ENCODE measurements at places on chromosomes 4 and X.

DNA sequence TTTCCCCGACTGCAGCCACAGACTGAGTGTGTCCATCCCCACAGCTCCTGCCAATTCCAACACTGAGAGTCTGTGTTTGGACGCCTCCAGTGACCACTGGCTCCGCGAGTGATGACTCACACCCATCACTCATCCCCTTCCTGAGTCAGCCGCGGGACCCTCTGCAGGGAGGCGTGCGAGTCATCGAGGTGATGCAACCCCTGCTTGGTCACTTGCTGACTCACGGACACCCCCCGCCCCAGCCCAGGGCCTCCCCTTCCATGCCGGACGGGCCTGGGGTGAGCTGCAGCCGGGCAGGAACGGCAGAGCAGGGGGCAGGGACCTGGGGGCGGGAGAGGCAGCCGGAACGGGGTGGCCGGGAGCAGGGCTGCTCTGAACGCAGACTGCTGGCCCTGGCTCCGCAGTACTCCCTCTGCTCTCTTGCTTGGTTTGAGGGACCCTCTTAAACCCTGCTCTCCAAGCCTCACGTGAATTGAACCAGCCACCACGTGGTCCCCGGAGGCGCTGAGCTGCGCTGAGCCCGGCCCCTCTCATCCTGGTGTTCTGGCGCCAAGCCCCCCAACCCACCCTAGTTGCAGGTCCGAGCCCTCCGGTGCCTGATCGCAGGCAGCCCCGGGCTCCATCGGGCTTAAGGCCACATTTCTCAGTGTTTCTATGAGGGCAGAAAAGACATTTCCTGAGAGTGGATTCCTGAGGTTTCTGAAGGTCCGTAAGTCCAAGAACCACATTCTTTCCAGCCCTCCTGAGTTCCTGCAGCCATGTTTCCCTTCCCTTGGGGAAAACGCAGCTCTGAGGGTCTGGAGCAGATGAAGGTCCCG lies 32.4 kb downstream of the FGFRL1 start:
- DNase-seq = peak; percentile 62

DNA sequence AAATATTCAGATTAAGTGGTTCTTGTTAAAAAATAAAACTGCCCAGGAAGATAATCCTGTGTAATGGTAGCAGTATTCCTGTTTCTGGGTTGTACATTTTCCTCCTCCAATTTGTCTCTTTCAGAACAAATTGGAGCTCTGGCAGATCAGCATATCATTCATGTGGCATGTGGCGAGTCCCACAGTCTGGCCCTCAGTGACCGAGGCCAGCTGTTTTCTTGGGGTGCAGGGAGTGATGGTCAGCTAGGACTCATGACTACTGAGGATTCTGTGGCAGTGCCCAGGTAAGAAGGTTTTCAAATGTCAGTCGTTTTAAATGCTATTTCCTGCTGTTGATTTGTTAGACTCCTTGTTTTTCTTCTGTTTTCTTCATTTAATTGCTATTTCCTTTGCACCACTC lies 47.9 kb downstream of the NAP1L5 start:
- DNase-seq = no peak

GRCh38 chr4:148332486-148332885 lies 109.7 kb downstream of the NR3C2 start:
- DNase-seq = no peak

DNA sequence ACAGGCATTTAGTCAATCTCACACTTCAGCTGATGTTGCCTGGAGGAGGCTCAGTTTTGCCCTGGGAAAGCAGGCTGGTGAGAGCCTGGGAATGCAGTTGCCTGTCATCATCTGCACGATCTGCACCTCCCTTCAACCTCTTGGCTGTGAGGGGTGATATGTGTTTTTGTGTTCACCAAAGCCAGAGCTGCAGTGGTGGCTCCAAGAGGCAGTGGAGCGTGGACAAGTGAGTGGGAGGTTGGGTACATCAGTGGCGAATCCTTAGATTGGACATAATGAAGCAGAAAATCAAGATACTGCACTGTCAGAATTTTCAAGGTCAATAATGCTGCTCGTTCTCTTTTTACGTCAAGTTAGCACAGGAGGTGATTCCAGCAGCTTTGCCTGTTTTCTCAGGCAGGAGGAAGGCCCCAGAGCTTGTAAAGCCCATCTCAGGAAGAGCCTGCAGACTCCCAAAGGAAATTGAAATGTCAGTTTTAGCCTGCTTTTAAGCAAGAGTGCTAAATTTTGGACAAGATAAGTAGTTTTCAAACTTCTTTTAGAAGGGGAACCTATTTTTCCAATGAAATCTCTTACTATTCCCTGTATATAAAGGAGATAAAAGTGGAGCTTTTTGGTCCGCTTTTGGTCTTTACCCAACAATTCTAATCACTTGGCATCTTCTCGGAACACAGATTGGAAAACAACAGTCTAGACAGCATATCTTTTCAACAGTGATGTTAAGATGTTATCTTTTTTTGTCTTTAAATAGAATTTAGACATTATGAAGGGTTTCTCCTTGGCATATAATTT lies 92.8 kb downstream of the FRAS1 start:
- peak; percentile 58 for DNase-seq

DNA sequence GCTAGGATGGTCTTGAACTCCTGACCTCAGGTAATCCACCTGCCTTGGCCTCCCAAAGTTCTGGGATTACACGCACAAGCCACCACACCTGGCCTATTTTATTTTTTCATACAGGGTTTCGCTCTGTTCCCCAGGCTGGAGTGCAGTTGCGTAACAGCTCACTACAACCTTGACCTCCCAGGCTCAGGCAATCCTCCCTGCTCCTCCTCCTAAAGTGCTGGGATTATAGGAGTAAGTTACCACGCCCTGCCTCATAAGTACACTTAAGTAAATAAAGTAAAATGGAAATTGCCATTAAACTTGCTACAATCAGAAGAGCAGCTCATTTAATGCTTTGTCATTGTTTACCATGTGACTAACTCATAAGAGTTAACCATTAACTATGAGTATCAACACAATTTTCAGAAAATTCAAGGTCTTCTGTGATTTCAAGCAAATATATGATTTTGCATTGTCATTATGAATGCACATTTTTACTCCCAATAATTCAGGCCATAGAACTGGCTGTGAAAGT lies 12.3 kb downstream of the UGDH start:
- DNase-seq = no peak

GRCh38 chr4:125582302-125582701 lies 267.5 kb downstream of the FAT4 start:
- no peak for DNase-seq

DNA sequence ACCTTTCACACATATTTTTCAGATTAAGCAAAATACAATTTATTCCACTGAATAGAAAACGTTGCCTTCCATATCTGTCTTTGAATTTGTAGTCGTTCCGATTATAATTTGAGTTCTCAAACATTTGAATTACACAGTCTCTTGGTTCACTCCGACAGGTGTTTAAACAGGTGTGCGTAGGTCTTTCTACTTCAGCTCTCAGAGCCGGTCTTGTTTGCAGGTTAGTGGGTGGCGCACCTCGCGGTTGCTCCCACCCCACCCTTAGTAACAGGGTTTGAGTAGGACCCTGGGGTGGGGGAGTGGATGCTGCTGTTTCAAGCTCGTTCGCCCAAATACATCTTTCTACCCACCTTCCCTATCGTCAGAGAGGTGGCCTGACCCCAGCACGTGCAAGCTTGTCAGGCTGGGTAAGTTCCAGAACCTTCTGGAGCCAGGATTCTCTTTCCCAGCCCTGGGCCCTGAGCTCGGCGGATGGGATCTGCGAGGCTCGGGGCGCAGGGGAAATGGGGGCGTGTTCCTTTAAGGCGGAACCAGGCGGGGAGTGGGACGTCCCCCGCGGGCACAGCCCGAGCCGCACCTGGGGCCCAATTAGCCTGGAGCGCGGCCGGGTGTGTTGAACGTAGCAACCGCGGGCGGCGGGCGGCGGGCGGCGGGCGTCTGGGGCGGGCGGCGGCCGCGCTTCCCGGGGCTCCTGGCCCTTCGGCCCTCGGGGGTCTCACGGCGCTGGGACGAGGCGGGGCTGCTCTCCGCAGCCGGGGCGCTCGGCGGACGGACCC lies at the start of gene FAM149A:
Gene FAM149A, plus strand, starts transcription at position 591 of the 776 bp plus-strand sequence.
- peak; percentile 19 for DNase-seq

DNA sequence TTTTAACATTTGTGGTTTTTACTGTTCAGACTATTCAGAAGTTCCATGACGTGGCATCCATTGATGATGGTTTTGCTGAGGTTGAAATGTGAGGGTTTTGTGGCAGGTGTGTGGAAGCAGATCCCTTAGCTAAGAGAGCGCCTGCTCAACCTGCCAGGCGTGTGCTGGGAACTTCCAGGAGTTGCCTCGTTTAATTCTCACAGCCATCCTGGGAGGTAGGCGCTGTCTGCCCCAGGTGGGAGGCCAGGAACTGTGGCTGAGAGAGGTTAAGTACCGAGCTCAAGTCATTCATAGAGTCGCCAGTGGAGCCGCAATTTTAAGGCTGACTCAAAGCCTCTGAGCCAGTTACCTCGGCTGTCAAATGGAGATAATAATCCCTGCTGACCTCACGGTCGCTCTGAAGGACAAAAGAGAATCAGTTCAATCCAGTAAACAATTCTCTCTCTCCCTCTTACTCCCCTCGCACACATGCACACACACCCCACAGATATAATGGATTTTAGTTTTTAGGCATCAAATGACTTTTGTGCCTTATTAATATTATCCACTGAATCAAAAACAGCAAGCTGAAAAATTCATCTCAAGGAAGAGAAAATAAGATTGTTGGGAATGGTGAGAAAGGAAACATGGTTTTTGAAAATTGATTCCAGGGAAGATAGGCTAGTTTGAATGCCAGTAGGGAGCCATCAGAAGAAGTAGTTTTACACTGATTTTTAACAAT lies 171.3 kb downstream of the PTTG2 start:
- no peak for DNase-seq

- DNase-seq = no peak
Observed at GRCh38 chrX:20947411-20947912, 426.8 kb upstream of the CNKSR2 start.

GRCh38 chr4:113899271-113900070 lies 80.0 kb downstream of the ARSJ start:
- DNase-seq = no peak

DNA sequence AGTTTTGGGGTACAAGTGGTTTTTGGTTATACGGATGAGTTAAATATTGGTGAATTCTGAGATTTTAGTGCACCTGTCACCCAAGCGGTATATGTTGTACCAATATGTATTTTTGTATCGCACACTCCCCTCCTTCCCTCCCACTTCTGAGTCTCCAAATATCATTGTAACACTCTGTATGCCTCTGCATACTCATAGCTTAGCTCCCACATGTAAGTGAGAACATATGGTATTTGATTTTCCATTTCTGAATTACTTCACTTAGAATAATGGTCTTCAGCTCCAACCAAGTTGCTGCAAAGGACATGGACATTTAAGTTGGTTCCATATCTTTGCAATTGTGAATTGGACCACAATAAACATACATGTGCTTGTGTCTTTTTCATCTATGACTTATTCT lies 103.0 kb upstream of the ADAMTS3 start:
- no peak for DNase-seq

- DNase-seq = no peak
Observed at GRCh38 chr4:161134795-161135194, 1029.0 kb downstream of the FSTL5 start.

GRCh38 chr4:39883646-39884045 lies 94.1 kb downstream of the PDS5A start:
- DNase-seq = no peak

DNA sequence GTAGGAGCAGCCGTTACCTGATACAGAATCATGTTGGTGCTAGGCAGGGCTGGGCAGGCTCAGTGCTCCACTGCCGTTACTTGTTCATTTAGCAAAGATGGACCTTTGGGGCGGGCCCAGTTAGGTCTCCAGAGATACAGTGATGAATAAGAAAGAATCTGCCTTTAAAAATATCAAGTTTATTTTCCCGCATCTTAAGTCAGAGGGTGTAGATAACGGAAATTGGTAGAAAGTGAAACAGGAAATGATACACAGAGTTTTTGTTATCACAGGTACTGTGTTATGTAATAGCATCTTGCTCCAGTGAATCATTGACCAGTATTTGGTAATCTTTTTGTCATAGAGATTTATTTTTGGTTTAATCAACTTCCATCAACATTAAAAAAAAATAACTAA lies 5.5 kb downstream of the TMEM131L start:
- no peak for DNase-seq

DNA sequence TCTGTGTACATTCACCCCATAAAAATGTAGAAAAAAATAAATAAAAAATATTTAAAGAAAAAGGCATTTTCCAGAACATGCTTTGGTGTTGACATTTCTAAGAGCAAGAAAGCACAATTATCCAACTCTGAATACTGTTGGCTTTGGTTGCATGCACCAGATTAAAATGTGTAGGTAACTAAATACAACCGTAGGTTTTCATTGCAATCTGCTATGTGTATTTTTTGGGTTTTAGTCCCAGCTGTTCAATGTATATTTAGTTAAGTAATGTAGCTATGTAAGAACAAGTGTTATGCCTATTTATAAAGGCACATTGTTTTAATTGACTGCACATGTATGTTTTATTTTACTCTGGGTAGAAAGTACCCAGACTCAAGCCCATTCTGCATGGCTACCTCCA lies 108.1 kb upstream of the PAQR3 start:
- DNase-seq = no peak

DNA sequence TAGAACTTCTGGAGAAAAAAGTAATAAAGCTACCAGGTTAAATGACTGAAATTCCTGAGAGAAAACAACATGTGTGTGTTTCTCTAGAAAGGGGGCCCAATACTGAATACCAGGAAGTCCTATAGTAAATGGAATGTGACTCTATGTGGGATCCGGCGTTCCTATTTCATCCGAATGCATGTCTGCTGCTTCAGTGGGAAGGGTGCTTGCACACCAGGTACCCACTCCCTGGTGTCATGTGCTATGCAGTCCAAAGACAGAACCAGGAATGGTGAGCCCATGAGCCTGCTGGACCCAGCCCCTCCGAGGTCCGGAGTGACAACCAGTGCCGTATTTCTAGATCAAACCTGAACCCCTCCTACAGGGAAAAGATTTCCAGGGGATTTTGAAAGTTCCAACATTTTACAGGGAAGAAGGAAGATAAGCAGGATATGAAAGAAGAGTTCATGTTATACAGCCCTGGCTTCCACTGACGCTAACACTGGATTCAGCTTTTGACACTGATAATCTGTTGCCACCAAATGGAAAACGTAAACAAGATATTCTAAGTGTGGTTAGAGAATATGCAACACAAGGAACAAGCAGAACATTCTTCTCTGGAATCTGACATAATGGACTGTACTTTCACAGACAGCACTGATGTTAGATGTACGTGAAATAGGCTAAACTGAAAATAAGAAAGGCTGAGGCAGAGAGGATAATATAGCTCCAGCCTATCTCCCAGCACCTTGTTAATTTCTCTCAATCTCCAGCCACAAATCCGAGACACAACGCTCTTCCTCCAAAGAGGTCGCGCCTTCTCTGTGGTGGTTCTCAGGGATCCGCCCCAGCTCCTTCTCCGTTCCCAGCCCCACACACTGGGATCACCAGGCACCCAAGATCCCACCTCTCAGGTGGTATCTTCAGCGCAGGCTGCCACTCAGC lies 725 bp upstream of the CXCL1 start:
- DNase-seq = no peak

GRCh38 chr4:154691229-154691628 lies 52.6 kb upstream of the LRAT start:
- no peak for DNase-seq

Data from BE2C (cell line).